Left lobe of liver (tissue), 2 donors: ENCODE measurements at places on chromosomes 4 and X. TPM values are rescaled to one million over a fixed set of nuclear protein-coding genes. Genes with fewer than 3 reads are reported as not detected.

GRCh38 chrX:20412871-20413486, 146.3 kb upstream of the RPS6KA3 start:
- DNase-seq = no peak

DNA sequence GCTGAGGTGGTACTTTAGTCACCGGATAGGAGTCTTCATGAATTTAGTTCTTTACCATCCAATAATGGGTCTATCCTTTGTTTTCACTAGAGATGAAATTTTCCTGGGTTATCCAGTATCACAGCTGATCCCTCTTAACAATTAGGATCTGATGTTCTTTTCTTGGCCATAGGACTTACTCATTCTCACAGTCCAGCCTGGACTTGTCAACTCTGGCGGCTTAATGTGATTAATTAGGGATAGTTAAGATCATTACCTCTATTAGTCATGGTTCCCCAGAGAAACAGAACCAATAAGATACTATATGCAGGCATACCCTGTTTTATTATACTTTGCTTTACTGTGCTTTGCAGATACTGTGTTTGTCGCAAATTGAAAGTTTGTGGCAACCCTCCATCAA, 272.7 kb upstream of the FAT4 start:
- DNase-seq = no peak

DNA sequence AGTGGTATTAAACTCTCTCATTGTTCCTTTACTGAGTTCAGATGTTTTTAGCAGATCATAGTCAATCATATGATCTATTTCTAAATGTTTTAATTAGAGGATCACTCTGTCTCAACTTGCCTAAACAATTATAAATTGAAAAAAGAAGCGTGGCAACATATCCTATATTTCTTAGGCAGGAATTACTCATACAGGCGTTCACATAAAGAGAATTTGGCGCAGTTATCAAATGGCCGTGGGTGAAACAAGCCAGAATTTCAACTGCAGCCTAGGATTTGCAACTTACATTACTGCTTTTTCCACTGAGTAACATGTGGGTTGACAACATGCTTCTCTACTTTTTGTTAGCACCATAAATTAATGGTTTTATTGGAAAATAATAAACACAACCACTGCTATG, 141.3 kb downstream of the CPE start:
- no peak for DNase-seq

GRCh38 chr4:43864616-43865146, 583.9 kb downstream of the KCTD8 start:
- no peak for DNase-seq

DNA sequence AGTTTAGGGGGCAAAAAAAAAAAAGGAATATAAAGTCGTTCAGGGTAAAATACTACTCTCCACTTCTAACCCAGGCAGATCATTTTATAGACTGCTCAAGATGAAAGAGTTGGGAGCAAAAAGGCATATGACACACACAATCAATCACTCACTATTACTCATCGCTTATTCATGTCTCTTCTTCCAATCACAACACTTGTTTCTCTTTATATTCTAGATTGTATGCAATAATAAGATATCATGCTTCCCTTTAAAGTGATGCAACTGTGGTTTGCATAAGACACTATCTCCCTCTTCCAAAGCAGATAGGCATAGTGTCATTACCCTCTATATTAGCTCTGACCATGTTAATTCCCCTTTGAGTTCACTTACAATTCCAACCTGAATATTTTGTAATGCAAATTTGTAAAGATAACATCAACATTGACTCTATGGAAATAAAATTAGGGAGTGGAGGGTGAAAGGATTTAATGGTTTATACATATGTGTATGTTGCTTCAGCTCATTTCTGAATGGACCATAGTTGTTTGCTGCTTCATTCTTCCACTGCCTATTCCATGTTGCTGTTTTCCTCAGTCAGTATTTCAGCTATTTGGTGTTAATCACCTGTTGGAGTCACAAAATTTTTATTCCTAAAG, 154.9 kb upstream of the EPHA5 start:
- no peak for DNase-seq

- DNase-seq = no peak
Observed at GRCh38 chr4:62162606-62163005, 962.5 kb downstream of the ADGRL3 start.

DNA sequence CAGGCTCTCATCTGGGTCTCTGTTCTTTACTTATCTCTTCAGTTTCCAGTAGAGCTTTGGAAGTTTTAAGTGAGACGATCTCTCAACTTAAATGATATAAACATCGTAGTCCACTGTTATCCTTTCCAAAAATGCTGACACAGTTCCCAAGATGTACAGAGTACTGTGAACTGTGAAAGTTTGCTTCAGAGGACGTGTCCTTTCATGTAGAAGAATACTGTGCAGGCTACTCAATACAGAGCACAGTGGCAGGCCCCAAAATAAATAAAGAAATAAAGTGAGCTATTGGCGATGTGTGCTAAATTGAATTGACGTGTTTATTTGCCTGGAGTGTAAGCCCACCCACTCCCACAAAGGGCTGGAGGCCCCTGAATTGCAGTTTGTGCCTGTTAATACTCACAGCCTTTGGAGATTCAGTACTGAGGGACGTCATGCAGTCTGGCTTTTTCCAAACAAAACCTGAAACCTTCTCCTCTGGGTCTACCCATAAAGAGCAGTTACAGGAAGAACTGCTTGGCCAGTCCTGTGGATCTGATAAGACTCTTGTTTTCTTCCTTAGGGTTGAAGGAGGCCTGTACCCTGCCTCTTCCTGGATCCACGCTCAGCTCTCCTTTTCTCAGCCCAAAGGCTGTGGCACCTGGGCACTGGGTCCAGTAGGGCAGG, 66.1 kb downstream of the SOWAHB start:
- no peak for DNase-seq

- DNase-seq = no peak
Observed at GRCh38 chr4:22842360-22843018, 149.8 kb downstream of the GBA3 start.

Gene AFM
- 208 TPM for total RNA-seq

Gene DRP2
- not detected for total RNA-seq

Gene HSD17B13
- 77.7 TPM for total RNA-seq

Gene BMX
- total RNA-seq = 0.78 TPM

Gene SCLT1
- 2.5 TPM for total RNA-seq

Gene LONRF3
- 9.5 TPM for total RNA-seq

Gene ITGB1BP2
- total RNA-seq = 1.0 TPM

Gene NOX1
- total RNA-seq = not detected
